ENCODE measurements at places on chromosomes 12 and 14. TPM values are rescaled to one million over a fixed set of nuclear protein-coding genes. Genes with fewer than 3 reads are reported as not detected.
A peak's percentile ranks its signal among the peaks of the same experiment; 100 is the strongest.

- DNase-seq: no peak
These were observed 317.0 kb upstream of the TMTC1 start for GRCh38 chr12:30100741-30101140.

DNA sequence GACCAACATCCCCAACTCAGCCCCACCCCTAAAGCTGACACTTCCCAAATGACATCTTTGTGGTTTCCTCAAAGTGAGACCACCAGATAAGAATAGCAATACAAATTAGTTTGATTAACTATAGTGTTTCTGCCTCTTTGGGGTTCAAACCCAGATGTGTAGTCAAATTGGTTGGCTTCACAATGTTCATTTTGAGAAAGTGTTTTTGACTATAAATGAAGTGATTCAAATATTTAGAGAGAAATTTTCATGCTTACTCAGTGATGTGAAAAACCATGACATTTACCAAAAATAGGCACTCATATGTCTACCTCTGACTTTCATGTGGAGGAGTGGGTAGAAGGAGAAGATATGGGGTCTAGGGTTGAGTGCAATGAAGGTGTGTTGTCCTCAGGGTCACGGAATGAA is 218.4 kb downstream of the BCAT1 start:
- DNase-seq: no peak

GRCh38 chr12:41967668-41968500 is 176.8 kb downstream of the GXYLT1 start:
- no peak for DNase-seq

- no peak for DNase-seq
These were observed 999.3 kb downstream of the VRK1 start for GRCh38 chr14:97796511-97796910.

GRCh38 chr14:99518441-99519346 is 37.5 kb downstream of the CCNK start:
- peak; percentile 85 for DNase-seq

CCDC198 gene
- not detected for total RNA-seq

GPD1 gene
- total RNA-seq: 1.2 TPM

PTPRR gene
- total RNA-seq: not detected

CPSF6 gene
- 103 TPM for total RNA-seq

TAS2R19 gene
- total RNA-seq: 0.95 TPM

CLEC9A gene
- not detected for total RNA-seq

All from activated T-cell treated with anti-CD3 and anti-CD28 coated beads, Interleukin-2, amount 50 U/mL, for 4 hours (primary cell).